ENCODE measurements at places on chromosomes 1 and 21.

DNA sequence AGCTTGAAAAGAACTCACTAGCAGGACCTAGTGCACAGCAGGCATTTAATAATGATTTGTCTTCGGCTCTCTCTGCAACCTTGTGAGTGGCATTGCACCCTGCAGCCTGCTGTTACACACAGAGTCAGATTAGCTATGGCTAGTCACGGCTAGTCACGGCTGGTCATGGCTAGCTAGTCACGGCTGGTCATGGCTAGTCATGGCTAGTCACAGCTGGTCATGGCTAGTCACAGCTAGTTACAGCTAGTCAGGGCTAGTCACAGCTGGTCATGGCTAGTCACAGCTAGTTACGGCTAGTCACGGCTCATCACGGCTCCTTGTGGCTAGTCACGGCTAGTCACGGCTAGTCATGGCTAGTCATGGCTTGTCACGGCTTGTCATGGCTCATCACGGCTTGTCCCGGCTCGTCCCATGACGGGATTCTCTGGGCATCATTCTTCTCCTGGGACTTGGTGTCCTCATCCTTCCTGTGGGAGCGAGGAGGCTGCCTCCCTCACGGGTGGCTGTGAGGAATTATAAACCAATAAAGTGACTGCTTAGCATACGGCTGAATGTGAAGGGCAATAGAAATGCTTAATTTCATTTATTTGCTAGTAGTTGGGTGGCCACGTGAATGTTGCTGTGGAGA, 12.5 kb upstream of the KIF26B start:
- DNase-seq = no peak

- no peak for DNase-seq
Measured at GRCh38 chr21:42548687-42549406, 35.2 kb downstream of the SLC37A1 start.

DNA sequence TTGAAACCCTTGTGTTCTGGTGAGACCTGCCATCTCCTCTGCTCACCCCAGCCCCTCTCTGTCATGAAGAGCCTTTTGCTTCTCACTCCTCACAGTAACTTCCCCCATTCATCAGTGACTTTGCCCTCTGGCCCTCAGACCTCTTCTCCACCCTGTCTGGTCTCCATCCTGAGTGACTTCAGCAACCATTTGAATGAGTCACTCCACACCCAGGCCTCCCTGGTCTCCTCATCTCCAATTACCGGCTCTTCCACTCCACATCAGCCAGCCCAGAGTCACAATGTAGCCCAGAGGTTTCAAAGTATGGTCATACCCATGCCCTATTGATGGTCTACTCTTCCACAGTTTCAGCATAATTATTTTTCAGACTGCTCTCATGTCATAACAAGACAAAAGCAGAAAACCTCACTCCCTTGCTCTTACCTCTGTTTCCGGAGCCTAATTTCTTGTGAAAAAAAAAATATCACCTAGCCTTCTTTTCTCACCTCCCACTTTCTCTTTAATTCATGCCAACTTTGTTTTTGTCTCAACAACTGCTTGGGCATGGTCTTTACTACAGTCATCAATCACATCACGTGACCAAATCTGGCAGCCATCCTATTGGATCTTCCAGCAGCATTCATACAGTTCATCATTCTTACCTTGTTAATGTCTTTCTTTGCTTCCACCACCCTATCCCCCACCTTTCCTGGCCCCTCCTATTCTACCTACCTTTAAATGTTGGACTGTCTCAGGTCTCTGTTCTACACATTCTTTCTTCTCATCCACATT, 35.6 kb upstream of the NEK7 start:
- DNase-seq = no peak

DNA sequence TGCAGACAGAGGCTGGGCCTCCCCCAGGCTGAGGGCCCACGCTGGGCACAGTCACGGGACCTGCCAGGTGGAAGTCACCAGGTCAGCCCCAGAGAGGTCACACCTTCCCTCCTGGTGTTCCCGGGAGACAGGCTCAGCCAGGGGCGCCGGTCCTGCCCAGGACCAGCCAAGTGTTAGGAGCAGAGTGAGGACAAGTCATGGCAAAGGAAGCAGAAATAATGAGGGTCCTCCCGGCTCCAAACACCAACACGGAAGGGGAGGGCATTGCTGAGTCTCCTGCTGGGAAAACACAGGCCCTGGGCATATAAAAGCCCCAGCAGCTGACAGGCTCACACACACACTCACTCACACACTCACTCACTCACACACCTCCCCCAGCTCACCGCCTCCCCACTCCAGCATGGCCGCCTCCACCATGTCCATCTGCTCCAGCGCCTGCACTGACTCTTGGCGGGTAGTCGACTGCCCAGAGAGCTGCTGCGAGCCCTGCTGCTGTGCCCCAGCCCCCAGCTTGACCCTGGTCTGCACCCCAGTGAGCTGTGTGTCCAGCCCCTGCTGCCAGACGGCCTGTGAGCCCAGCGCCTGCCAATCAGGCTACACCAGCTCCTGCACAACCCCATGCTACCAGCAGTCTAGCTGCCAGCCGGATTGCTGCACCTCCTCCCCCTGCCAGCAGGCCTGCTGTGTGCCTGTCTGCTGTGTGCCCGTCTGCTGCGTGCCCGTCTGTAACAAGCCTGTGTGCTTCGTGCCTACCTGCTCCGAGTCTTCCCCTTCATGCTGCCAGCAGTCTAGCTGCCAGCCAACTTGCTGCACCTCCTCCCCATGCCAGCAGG, at the start of gene KRTAP10-10:
TSS of gene KRTAP10-10 (plus strand) at position 339 of the 833 bp plus-strand sequence. CDS start at position 401, 62 bp downstream.
- peak; percentile 41 for DNase-seq

DNA sequence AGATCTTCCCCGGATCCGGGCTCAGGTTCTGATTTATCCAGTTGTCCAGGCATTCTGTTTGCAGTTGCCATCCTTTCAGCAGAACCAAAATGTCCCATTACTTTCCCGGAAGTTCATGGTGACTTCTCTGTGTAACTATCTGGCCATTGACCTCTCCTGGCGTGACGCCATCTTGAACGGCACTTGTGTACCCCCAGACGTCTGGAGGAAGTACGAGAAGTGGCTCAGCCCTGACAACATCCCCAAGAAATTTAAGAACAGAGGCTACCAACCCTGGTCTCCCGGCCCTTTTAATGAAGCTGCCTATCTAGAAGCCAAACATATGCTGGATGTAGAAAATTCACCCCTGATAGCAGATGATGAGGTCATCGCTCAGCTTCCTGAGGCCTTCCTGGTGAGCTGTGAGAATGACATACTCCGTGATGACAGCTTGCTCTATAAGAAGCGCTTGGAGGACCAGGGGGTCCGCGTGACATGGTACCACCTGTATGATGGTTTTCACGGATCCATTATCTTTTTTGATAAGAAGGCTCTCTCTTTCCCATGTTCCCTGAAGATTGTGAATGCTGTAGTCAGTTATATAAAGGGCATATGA, 22.4 kb downstream of the AADACL4 start:
- DNase-seq = no peak

DNA sequence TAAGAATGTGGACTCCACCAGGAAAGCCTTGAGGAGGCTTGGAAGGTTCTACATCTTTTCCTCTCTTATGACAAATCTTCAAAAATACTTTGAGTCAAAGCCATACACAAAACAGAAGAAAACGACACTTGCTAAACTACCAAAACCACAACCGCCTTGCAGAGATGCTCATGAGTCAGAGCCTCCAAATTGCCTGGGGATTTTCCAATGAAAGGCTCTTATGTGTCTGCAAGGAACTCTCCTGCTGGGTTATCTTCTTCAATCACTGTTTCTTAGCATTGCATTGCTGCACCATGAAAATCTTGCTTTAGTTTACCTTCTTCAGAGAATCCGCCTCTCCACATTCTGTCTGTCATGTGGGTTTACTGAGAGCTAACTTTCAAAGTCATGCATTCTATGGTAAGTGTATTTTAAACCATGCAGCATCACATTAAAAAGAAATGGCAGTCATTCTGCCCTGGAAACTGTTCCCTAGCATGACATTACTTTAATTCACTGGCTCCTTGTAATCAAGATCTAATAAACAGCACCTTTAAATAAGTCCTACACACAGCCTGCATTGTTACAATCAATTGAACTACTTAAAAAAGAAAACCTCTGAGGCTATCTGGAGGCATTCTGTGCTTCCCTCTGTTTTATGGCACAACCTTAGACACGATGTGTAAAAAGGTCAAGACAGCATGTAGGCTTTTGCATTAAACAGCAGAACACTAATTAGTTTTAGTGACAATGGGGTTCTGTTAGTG, 210.0 kb upstream of the FOXD3 start:
- no peak for DNase-seq

GRCh38 chr1:193539731-193540459, 353.5 kb upstream of the B3GALT2 start:
- DNase-seq = no peak

DNA sequence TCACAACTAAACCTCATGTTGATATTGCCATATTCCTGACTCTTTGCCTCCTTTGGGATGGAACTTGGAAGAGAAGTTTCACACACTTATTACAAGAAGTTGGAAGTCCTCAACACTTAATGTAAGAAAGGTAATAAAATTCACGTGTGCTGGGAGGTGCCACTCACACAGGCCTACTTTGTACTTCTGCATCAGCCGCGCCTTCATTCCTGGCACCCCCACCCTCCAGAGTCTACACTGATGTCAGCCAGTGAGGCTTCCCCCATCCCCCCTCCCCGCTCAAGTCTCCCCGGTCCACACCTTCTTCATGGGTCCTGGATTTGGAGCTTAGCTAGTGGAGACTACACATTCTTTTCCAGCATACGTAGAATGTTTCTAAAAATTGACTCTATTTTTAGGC, 24.8 kb upstream of the SLC45A1 start:
- no peak for DNase-seq

- DNase-seq = no peak
Measured at GRCh38 chr1:193486671-193487229, 300.3 kb upstream of the B3GALT2 start.

DNA sequence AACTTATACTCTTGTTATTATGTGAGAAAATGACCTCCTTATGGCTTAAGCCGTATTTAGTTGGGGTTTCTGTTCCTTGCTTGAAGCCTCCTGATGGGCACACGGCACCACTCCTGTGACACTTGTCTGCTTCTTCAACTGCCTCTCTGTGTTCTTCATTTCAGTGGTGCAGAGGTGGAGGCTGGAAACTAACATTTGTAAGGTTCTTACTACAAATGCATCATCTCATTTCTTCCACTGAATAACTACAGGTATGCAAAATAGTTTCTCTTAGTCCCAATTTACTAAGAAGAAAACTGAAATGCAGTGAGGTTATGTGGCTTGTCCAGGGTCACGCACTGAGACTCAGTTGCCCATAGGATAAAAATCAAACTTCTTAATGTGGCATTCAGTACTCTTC, 23.6 kb upstream of the ZNF362 start:
- DNase-seq = no peak

- peak; percentile 5 for DNase-seq
Measured at GRCh38 chr1:147494998-147495580, 46.2 kb upstream of the BCL9 start.

GRCh38 chr1:168081373-168082007, 55.2 kb downstream of the GPR161 start:
- no peak for DNase-seq

DNA sequence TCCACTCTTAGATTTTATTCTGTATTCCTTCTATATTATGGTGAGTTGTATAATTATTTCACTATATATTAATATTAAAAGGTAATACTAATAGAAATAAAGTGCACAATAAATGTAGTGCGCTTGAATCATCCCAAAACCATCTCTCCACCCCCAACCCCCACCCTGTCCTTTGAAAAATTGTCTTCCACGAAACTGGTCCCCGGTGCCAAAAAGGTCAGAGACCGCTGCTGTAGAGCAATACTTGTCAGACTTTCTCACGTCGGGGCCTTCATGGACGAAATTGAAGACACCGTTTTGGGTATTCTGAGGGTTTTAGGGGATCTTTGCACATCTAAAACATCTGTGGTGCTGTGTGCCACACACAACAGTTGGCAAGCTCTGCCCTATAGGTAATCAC, 19.6 kb downstream of the DYRK1A start:
- DNase-seq = no peak

- DNase-seq = no peak
Measured at GRCh38 chr1:21295002-21295401, 4.7 kb upstream of the ECE1 start.

GRCh38 chr1:98059620-98060019, 138.8 kb upstream of the DPYD start:
- no peak for DNase-seq

DNA sequence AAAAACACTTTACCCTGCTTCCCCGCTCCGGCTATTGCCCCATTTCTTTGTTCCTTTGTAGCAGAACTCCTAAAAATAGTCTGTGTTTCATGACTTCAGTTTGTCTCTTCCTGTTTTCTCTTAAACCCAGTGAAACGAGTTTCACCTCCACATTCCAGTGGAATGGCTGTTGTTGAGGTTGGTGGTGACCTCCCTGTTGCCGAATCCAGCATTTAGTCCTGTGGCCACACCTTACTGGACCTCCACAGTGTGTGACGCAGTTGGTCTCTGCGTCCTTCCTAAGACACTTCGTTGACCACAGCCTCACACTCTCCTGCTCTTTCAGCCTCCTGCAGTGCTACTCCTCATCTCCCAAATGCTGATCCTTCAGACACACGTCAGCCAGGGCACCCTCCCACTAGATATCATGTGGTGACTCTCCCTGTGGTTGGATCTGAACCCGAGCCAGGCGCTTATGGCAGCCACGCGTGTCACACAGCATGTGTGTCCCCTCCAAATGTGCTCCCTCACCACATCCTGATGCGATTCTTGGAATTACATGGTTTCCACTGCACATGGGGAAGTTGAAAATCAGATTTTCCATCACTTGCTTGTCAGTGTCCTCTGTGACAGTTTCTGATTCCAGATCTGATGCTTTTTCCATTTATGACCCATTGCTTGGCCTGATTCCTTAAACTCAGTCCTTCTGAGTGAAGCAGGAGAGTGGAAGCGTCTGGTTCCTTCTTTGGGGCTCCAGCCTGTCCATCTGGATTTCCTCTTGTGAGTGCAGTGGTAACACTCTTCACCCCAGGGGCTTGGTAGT, 99.1 kb upstream of the ARTN start:
- no peak for DNase-seq

DNA sequence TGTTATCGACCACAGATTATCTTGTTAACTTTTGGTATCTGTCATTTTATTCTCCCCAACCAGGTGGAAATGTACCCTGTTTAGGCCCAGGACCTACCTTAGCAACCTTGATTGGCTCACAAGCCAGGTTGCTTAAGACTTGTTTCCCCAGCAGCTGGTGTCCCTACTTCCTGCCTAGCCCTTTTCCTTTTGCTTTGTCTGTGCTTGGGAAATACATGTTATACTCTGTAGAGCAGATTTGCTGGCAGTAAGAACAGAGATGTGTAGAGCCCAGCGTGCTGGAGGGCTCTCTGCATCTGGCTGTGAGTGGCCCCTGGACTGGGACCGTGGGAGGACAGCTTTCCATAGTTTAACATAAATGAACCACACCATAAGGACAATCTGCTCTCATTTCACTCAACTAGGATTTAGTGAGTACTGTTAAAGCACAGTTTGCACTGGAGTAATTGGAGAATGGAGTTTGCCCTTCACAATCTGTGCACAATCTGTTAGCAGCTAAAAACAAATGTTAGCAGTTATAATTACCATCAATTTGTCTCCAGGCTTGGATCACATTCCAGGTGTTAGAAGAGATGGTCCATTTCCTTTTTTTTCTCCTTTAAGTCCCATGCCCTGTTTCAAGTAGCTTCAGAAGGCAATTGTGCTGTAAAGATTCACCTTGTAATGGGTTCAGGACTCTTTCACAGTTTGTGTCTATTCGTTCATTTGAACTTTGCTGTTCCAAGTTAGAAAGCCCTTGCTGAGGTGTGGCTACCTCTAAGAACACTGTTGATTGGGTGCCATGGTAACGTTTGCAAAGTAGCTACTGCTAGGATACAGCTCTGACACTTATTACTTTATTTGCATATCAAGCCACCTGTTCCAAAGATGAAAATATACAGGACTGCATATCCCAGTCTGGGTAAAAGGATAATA, at the start of gene APOBEC4:
TSS of gene APOBEC4 (minus strand) at position 770 of the 915 bp plus-strand sequence. CDS start 4,535 bp downstream, outside the sequence.
- DNase-seq = peak; percentile 78

- DNase-seq = no peak
Measured at GRCh38 chr1:29084196-29084521, 39.5 kb downstream of the TMEM200B start.

Data from NCI-H446 treated with DMSO at 0.1 percent for 48 hours (cell line).